Glutamatergic neuron (in vitro differentiated cells): ENCODE measurements at places on chromosomes 6 and 20. TPM values are rescaled to one million over a fixed set of nuclear protein-coding genes. Genes with fewer than 3 reads are reported as not detected.
A peak's percentile ranks its signal among the peaks of the same experiment; 100 is the strongest.

Gene CST1
- total RNA-seq, result not detected

- no peak for DNase-seq
Measured at GRCh38 chr6:123812621-123813020, 9.0 kb downstream of the NKAIN2 start.

Gene LRRN4
- not detected for total RNA-seq

Gene FNDC11
- 9.3 TPM for total RNA-seq

GRCh38 chr6:111724505-111724904, 118.8 kb upstream of the TRAF3IP2 start:
- no peak for DNase-seq

DNA sequence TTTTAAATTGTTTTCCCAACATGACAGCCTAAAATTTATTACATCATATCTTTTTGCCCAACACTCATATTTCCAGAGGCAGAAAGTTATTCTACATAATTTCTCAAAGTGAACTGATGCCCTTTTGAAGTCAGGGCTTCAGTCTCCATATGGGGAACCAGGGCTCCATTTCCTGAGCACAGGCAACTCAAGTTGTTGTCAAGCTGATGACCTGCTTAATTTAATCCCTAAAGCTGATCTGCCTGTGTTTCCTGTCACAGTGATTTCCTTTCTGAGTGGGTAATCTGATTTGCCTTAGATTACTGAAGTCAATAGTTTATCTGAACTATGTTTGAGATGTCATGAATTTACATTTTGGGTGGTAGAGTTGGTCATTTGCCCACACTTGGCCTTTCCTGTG, 932.1 kb upstream of the MANEA start:
- no peak for DNase-seq

GRCh38 chr20:23340524-23340923, 10.1 kb upstream of the NXT1 start:
- DNase-seq, result peak; percentile 72

- DNase-seq, result no peak
Measured at GRCh38 chr6:130140084-130140483, 82.7 kb downstream of the SAMD3 start.

GRCh38 chr6:82761674-82762345, 303.8 kb downstream of the UBE3D start:
- DNase-seq, result no peak

DNA sequence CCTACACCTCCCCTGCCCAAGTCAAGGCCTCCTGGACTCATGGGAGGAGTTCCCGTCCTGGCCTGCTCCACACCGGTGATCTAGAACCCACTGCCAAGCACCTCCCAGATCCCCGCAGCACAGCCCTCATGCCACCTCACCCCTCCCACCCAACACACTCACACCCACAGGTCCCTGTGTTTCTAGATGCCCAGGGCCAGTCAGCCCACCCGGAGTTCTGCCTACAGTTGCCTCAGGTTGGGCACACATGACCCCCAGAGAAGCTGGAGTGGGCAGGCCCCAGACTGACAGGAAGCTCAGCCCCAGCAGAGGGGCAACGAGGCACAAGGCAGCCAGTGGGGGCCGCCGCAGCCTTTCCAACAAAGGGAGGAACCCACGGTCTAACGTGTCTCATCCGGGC, 29.6 kb downstream of the RRBP1 start:
- no peak for DNase-seq

GRCh38 chr6:81762132-81762531, 9.7 kb upstream of the TENT5A start:
- DNase-seq, result no peak

GRCh38 chr20:45621593-45621992, 7.9 kb upstream of the WFDC10A start:
- no peak for DNase-seq
